Astrocyte of the spinal cord (primary cell): ENCODE measurements at places on chromosomes 5 and 9.

- no peak for DNase-seq
Measured at GRCh38 chr5:116045821-116046220, 13.5 kb downstream of the ARL14EPL start.

- DNase-seq, result peak; percentile 87
Measured at GRCh38 chr9:16120231-16120641, 567.4 kb downstream of the CCDC171 start.

DNA sequence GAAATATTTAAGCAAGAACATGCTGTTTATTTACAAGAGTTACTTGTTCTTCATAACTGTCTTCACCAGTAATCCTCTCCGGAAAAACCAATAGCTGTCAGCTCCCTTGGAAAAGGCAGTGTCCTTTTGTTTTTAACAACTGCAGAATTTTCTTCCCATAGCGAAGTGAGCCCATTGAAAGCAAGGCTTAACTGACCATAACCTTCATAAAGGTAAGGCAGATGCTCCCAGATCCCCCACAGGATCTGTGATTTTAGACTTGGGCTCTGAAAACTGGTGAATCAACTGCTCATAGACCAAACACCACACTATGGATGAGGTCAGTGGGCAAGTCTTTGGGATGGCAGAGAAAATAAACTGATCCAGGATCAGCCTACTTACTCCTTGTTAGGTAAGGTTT, 155.0 kb downstream of the GLIS3 start:
- DNase-seq, result no peak

DNA sequence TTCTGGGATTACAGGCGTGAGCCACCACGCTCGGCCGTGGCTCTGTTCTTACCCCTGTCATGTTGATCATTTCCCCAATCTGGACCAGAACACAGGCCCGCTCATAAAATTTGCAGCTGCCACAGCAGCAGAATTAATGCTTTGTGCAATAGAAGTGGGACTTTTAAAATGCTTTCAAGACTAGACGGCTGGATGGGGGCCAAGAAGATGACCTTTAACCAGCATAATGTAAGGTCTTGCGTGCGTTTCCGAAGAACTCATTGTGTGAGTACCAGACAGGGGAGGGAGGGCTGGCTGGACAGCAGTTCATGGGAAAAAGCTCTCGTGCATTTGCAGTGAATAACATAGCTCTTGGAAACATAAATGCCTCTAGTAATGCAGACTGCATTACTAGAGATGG, 3.5 kb upstream of the WDR38 start:
- peak; percentile 69 for DNase-seq
